ENCODE measurements at places on chromosomes 2 and 18.

GRCh38 chr2:59578349-59578748, 975.1 kb downstream of the BCL11A start:
- DNase-seq = no peak

GRCh38 chr2:46988733-46989481, 73.3 kb upstream of the MCFD2 start:
- DNase-seq = no peak

DNA sequence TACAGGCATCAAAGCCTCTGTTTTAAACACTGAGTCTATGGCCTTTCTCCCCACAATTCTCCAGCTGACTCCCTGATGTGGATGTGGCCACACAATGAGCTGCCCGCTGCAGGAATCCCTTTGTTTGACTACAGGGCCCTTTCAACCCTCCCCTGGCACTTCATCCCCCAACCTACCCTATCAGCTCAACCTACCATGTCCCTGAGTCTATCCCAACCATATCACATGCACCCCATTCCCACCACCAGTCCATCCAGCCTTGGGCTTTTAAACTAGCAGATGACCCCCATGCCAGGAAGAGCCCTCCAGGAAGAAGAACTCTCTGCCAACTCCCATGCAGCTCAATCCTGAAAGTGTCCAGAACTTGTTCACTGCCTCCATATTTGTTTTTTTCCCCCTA, 46.9 kb upstream of the TEX51 start:
- DNase-seq = no peak

DNA sequence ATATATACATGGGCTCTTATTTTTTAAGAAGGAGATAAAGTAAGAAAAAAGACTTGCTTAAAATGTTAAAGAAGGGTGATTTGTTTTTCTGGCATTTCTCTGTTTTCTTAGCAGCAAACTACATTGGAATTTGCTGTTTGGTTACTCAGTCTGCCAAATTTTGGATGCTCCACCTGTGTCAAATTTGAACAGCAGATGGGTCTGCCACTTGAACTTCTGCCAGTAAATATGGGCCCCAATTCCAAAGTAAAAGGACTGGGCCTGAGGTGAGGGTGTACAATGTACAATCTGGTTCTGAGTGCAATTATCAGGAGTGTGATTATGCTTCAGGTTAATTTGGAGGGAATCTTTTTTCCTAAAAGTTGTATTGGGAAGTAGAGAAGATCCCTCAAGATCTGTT, 794.5 kb downstream of the DSC3 start:
- no peak for DNase-seq

DNA sequence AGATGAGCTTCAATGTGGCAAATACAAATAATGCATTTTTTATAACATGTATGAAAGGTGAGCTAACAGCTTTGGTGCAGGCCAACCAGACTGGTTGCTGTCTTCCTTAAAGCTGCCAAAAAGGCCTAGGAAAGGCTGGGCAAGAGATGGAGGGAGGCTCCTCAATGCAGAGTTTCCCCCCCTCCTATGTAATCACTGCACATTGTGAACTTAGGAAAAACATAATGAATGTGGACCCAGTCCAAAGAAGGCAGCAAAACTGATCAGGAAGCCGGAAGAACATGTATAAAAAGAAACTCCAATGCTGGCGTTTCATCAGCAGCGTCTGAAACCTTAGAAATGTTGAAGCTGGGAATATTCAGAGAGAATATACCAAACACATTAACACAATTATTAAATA, 84.2 kb upstream of the LYPD6 start:
- no peak for DNase-seq

DNA sequence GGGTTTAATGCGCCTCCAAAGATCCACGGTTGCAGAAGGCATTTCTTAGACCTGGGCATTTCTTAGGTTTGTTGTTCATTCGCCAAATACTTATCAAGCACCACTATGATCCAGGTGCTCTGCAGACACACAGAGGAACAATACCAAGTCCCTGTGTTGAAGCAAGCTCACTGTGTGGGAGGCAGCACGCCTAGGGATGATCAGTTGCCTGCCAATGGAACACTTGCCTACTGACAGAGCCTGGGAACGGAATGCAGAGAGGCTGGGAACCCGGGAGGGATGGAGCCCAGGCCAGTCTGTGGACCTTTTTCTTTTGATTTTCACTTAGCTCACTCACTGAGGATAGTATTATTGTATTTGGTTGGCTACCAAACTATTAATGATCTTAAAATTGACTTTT, 1.9 kb upstream of the GRP start:
- no peak for DNase-seq

GRCh38 chr2:229141424-229142025, 129.6 kb downstream of the PID1 start:
- no peak for DNase-seq

DNA sequence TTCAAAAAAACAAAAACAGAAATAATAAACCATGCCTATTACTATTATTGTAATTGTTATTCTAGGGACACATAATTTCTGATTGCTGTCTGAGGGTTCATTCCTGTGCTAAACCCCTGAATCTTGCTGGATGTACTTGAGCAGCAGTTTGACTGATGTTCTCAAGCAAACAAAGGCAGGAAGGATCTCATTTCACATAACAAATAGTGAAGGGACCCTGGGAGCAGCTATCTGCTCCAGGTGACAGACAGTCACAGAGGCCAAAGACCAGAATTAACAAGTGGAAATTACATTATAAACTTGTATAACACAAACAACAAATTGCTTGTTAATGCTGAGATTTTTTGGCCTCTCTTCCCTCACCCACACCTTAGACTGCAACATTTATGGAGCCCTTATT, 284.2 kb downstream of the THSD7B start:
- no peak for DNase-seq

DNA sequence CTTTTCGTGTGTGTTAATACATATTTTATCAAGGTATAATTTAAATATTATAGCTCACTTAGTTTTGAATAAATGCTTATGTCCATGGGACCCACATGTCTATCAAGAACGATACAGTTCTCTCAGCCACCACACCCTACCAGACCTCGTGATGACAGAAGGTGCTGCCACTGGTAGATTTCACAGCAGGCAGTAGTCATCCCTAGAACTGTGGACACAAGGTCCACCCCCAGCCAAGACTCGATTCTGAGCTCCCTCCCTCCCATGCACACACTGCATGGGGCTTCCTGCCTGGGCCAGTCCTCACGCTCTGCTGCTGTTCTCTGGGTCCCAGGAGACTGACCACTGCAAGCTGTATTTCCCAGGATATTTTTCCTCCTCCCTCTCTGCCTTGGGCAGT, 26.5 kb upstream of the CREB1 start:
- DNase-seq = no peak

DNA sequence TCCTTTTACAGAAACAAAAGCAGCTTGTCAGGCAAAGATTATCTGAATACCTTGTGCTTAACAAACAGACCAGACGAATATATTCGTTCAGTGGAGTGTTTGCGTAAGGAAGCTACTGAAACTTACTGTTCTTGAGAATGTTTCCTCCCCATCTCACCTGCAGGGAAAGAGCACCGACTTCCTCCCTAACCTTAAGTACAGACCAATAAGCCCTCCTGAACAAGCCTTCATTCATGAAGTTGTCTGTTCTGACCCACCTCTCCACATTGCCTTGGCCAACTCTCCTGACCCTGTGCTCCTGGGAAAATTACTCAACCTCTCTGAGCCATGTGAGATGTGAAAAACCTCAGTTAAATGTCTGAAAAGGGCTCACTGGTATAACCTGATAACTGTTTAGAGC, 35.2 kb downstream of the STK39 start:
- DNase-seq = no peak

- no peak for DNase-seq
These were observed 3.5 kb upstream of the CDC42EP3 start for GRCh38 chr2:37674946-37675345.

DNA sequence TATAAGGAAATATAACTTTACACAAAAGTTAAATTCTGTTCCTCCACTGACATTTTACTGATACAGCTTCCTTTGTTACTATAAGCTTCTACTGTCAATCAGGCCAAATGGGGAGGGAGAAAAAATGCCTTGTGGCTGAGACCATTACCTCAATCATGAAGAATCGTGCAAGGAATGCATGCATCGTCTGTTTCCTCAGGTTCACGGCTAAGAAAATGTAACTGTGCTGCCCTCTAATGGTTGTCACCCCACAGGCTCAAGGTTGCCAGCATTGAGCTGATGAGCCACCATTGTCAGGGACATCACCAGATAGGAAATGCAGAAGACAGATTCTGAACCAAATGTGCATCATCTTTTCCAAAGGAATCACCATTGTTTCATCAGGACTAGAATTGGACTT, 426.9 kb downstream of the CDH2 start:
- no peak for DNase-seq

GRCh38 chr2:196970099-196970498, 43.6 kb upstream of the PGAP1 start:
- DNase-seq = no peak

DNA sequence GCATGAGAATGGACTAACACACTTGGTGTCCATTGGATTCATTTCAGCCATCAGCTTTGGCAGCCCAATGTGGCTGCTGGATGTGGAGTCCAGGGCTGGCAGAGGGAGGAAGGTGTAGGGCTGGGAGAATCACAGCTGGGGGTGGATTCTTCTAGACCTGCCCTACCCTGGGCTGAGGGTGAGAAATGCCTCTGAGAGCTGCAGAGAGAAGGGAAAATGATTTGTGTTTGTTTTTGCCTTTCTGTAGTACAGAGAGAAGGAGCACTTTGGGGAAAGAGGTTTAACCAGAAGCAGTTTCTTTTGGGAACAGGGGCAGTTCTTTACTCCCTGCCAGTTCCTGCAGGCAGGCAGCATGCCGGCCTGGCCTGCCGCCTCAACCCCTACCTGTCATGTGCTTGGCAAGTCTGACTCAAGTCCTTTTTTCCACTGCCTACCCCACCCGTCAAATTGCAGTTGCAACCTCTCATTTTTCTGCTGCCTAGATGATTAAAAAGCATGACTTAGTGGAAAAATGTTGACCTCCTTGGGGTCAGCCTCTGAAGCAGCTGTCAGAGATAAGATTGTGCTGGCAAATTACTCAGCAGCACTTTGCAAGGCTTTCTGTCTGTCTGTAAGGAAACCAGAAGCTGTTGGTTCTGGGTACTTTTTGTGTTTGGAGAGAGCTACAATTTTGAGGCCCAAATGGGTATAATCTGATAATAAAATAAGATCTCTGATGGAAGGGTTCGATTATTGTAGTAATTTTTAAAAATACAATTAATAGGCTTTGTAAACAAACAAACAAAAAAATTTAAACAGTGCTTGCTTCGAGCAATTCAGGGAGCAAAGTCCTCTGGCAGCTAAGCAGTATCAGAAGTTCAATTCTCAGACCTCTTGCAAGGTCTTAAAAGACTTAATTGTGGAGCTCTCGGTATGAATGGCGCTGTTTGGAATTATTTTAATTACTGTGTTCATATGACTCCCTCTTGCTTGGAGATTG, 21.7 kb downstream of the LBH start:
- DNase-seq = no peak

DNA sequence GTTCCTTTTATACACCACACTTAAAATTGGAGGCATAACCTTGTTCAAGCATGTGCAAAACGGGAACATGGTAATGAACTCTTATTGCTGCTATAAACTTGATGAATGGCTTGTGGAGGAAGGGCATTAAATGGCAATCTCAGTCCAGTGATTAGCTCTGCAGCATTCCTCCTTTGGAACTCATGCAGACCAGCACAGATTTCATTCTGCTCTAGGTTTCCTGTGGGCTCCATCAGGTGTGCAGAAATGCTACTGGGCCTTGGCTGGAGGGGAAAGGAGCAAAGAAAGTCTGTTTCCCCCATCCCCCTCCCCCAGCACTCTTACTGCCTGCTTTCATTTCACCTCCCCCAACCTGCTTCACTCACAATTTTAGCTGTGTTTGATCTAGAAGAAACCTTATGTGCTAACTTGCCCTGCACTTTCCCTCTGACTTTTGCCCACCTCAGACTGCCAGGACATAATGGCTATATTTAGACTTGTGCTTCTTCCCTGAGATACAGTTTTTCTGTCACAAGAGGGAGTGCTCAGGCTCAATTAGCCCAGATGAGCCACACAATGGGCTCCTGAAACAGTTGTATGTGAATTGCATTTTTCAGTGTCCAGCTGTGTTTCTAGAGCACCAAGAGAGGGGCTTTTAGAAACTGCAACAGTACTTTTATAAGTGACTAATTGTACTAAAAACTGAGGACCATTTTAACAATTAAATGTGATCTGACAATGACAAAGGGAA, 109.8 kb downstream of the FSHR start:
- no peak for DNase-seq

DNA sequence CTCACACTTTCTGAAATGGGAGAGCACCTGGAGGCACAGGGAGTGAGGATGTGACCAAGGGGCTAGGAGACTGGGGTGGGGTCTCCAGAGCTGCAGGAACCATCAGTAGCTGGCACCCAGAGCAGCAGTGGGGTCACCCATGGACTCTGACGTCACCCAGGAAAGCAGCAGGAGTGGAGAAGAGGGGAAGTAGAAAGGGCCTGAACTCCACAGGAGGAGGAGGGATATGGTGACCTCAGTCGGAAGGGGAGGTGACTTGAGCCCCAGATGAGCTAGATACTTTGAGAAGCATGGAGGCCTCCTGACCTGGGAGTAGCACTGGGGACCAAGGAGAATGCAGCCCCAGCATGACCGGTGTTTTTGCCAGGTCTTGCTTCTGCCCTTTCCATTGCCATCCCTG, 8.8 kb downstream of the NMUR1 start:
- DNase-seq = no peak

GRCh38 chr2:39434233-39434897, 2.7 kb downstream of the MAP4K3 start:
- no peak for DNase-seq

DNA sequence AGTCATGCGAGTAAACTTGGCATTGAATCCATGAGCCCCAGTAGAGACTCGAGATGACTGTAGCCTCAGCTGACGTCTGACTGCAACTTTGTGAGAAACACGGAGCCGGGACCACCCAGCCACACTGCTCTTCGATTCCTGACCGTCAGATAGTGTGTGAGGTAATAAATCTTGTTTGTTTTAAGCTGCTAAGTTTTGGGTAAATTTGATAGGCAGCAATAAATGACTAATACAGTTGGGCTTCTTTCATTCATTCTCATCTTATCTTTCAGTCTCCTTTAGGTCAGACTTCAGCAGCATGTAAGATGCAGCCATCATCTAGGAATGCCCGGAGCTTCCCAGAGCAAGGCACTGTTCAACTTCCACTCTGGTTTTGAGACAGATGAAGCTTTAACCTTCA, 8.0 kb upstream of the KLHL29 start:
- DNase-seq = no peak

GRCh38 chr2:109685453-109685852, 71.3 kb downstream of the SOWAHC start:
- no peak for DNase-seq

DNA sequence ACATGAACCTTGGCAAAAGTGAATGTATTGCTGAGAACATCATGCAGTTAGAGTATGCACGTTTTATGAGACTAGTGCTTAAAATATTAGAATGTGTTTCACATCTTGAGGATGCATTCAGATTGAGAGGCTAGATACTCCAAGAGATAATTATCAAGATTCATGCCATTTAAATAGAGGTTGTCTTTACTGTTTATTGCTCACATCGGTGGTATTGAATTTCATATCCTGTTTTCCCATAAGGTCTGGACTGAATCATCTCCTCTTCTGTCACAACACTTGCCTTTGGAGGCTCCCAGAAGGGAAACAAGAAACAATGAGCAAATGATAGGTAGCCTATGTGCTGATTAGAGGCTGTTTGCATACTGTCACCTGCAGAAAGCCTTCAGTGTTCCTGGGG, 83.8 kb downstream of the CLHC1 start:
- no peak for DNase-seq
